ENCODE measurements at places on chromosomes 11 and 22.

DNA sequence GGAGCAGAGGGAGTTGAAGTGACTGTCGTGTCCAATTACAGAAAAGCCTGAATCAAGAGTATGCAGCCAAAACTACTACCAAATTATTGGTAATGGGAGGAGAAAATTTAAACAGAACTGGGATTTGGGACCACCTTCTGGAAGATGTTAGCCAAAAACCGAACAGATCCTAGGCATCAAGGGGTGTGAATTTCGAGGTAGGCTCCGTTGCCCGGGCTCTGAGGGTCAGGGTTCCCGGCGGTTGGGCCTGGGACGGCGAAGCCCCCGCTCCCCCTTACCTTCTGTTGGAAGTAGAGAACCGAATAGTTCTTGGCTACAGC, 313 bp downstream of the PRCP start:
- no peak for DNase-seq

GRCh38 chr11:121422675-121423074, 29.4 kb upstream of the SORL1 start:
- DNase-seq = no peak

- no peak for DNase-seq
Measured at GRCh38 chr22:24093855-24094254, 82.8 kb downstream of the CABIN1 start.

GRCh38 chr11:64608046-64608445, 17.0 kb downstream of the SLC22A12 start:
- DNase-seq = no peak

GRCh38 chr11:721741-722345, 15.8 kb downstream of the EPS8L2 start:
- no peak for DNase-seq

GRCh38 chr11:86910592-86910991, 44.6 kb downstream of the FZD4 start:
- no peak for DNase-seq

- no peak for DNase-seq
Measured at GRCh38 chr22:27994481-27995331, 75.7 kb upstream of the PITPNB start.

DNA sequence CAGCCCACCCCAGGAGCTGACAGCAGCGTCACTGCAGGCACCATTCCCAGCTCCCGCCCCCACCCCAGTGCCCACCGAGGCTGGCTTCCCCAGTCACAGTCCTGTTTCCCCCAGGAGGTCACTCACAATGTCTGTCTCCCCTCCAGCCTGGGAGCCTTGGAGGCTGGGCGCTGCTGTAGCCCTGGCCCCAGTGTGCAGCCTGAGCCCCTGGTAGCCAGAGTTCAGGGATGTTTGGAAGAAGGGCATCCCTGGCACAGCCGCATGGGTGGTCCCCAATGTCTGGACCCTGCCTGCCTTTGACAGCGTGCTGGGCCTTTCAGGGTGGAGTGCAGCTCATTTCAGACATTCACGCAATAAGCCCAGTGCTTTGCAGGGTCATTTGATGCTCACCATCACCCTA, 4.3 kb downstream of the CAPN5 start:
- no peak for DNase-seq

GRCh38 chr22:41775976-41776375, 24.5 kb upstream of the CCDC134 start:
- no peak for DNase-seq

GRCh38 chr11:68704887-68705286, 20.5 kb downstream of the GAL start:
- DNase-seq = no peak

DNA sequence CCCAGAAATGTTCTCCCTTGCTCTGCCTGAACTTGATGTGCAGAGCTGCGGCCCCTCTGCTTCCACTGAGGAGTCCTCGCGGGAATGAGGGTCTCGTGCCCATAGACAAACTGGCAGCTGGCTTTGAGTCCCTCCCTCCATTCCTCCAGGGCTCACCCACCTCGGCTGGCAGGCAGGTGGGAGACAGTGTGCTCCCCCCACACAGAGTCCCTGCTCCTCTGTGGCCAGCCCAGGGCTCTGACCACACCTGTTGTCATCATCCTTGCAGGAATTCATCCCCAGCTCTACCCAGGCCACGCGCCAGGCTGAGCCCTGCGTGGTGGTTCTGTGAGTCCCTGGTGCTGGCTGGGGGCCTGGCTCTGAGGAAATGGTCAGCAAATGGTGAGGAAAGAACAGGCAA, 521.9 kb downstream of the TBC1D22A start:
- DNase-seq = no peak

GRCh38 chr11:133164986-133165385, 367.3 kb downstream of the OPCML start:
- DNase-seq = no peak

- no peak for DNase-seq
Measured at GRCh38 chr11:17313349-17314231, 37.1 kb downstream of the NUCB2 start.

DNA sequence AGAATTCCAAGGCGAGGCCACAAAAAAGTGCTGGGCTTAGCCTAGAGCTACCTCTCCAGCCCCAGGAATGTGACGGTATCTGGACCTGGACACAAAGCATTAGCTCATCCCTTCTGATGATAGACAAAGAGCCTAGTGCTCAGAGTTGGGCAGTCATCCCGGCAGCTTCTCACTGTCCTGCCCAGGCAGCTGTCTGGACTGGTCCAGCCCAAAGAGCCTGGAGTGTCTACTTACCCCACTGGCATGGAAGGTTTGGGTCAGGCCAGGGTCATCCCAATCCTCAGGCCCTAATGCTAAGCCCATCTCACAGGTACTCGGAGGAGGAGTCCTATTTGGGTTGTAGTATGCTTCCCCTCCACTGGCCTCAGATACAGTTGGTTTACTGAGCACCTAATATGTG, 31.0 kb downstream of the NAV2 start:
- DNase-seq = no peak

Data from NCI-H2081 treated with DMSO at 0.1 percent for 48 hours (cell line).